ENCODE measurements at places on chromosomes 1 and 21.

- peak; percentile 64 for DNase-seq
Measured at GRCh38 chr21:35026153-35026500, 23.0 kb downstream of the RUNX1 start.

- DNase-seq, result no peak
Measured at GRCh38 chr1:161219078-161219892, 4.1 kb downstream of the APOA2 start.

DNA sequence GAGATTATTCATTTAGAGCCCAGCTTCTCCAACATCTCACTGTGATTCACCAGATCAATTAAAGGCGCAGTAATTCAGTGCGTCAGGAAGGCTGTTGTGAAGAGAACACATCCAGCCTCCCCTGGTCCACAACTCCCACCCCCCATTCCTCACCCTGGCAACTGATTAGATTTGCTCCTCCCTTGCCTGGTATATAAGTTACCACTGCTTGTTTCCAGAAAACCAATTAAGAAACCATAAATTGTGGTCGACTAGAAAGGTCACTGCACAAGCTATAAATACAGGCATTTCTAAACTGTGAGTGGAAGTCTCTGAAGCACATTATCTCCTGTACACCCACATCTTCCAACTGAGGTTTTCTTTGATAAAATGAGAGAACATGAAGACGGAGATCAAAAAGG, 41.9 kb downstream of the FAM163A start:
- no peak for DNase-seq

DNA sequence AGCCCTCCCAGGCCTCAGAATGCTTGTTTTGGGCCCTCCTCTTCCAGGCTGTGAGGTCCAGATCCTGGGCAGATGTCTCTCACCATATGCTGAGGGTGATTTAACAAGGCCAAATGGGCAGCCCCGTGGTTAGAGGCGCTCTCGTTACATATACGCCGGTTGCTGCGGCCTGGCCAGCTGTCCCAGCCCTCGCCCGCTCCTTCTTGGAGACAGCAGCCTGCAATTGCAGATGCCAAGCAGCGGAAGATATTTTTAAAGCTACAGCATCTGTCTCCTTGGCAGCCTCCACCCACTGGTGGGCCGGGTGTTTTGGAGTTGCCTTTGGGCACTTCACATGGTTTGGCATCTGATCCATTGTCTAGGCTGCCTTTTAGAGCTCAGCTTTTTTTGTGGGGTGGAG, 178.8 kb upstream of the NFIA start:
- no peak for DNase-seq

DNA sequence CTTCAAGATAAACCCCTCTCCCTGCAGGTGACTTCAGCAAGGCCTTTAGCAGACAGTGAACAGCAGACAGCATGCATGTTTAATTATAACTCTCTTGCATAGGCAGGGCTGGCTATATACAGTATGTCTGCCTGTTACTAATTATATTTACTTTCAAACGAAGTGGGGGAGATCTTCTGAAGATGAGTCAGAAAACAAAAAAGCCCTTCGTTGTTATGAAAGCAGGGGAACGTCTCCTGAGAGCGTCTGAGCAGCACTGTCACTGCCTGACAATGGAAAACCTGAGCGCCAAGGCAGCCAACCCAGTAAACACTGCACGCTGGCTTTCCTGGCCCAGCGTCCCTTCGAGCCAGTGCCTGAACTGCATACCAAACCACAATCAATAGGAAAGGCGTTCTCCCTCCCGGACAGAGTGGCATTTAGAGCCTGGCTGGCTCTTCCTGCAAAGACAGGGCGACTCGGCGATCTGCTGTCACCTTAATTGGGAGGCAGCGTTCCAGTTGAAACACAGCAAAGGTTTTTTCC, 54.1 kb downstream of the TOMM20 start:
- peak; percentile 84 for DNase-seq

DNA sequence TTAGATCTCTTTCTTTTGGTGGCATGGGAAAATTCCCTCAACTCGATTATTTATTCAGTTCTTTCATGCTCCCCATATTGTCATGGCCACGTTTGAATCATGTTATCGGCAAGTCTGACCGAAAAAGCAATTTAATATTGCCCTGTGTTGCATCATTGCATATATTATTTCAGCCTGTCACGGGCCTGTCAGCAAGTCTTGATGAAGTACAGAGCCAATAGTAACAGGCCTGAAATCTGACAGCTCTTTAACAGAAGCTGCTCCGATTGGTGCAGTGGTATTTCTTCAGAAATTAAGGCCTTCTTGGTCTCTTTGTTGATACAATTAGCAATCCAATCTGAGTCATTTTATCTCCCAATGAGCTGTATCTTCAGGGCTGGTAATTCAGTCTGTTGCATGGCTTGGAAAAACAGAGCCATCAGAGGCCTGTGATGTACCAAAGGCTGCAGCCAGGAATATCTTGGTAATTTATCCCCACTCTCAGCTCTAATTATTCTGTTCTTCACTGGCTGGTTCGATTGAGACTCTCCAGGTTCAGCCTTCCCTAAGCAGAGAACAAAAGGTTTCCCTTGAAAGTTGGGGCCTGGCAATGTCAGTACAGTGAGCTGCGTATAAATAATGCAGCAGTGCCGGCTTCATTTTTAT, 149.5 kb downstream of the FGGY start:
- no peak for DNase-seq

DNA sequence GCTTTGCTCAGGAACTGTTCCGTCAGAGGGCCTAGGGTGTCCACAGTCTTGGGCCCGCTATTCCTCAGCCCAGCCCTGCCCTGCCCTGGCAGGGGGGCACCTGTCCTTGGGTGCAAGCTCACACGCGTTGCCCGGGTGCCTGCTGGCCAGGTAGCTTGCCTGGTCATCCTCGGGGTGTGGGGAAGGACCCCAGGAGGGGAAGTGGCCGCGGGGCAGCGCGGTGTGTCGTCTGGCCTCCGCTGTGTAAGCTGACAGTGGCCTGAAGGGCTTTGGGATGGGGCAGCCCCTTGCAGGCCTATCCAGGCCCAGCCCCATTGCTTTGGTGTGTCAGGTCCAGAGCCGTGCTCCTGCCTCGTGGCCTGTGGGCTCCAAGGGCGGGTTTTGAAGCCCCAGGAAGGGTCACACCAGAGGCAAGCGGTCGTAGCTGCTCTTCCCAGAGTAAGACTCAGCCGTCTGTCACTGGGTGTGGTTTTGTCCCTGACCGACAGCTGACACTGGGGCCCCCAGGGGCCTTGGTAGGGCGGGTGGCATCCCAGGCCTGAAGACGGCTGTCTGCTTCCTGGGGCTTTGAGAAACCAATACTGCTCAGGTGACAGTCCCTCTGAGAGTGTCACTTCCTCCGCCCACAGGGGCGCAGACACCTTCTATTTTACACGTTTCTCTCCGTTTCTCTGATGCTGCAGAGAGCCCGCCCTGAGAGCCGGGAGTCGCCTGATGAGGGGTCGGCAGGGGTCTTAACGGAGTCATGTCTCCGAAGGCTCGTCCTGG, 72.1 kb downstream of the SKI start:
- peak; percentile 52 for DNase-seq
